Mesothelial cell of epicardium (in vitro differentiated cells): ENCODE measurements at places on chromosomes 12 and 14. TPM values are rescaled to one million over a fixed set of nuclear protein-coding genes. Genes with fewer than 3 reads are reported as not detected.

Gene SERPINA3
- total RNA-seq: 0.11 to 0.29 TPM in 2 of 3 replicates, not detected in the other

Gene CD27
- not detected in 3 replicates for total RNA-seq

Gene ETFBKMT
- 1.6 to 2.6 TPM (median 1.8 TPM) in 3 replicates for total RNA-seq

Gene KRT75
- total RNA-seq: not detected in 3 replicates

Gene KRT82
- not detected in 3 replicates for total RNA-seq

Gene NID2
- 103 to 124 TPM (median 120 TPM) in 3 replicates for total RNA-seq

Gene NANOG
- total RNA-seq: 0.32 to 0.58 TPM (median 0.42 TPM) in 3 replicates

Gene TAS2R20
- total RNA-seq: 3.8 to 5.0 TPM (median 4.8 TPM) in 3 replicates

Gene HOXC13
- 0.44 to 0.69 TPM (median 0.61 TPM) in 3 replicates for total RNA-seq

Gene ORAI1
- 9.8 to 10.3 TPM (median 9.8 TPM) in 3 replicates for total RNA-seq

GRCh38 chr12:81615026-81615588, 144.0 kb downstream of the PPFIA2 start:
- no peak for DNase-seq

- DNase-seq: no peak
Observed at GRCh38 chr12:122986258-122986871, 5.9 kb downstream of the ARL6IP4 start.

GRCh38 chr12:102542816-102543440, 62.6 kb upstream of the IGF1 start:
- DNase-seq: no peak

DNA sequence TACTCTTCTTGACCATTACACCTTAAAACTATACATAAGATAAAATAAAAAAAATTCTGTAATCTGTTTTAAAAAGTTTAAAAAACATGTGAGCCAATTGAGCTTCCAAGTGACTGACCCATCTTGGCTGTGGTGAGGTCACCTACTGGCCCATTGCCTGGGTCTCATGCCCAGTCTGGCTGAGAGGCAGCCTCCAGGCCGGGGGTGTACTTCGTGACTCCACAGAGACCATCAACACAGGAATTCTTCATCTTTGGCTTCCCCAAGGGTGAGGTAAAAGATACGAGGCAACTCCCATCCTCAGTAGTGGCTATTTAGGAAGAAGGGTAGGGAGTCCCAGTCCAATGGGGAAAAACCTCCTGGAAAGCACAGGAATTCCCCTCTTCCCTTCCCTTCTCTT, 113.2 kb downstream of the APAF1 start:
- DNase-seq: no peak

- DNase-seq: no peak
Observed at GRCh38 chr12:9750276-9751203, 10.2 kb downstream of the CD69 start.

DNA sequence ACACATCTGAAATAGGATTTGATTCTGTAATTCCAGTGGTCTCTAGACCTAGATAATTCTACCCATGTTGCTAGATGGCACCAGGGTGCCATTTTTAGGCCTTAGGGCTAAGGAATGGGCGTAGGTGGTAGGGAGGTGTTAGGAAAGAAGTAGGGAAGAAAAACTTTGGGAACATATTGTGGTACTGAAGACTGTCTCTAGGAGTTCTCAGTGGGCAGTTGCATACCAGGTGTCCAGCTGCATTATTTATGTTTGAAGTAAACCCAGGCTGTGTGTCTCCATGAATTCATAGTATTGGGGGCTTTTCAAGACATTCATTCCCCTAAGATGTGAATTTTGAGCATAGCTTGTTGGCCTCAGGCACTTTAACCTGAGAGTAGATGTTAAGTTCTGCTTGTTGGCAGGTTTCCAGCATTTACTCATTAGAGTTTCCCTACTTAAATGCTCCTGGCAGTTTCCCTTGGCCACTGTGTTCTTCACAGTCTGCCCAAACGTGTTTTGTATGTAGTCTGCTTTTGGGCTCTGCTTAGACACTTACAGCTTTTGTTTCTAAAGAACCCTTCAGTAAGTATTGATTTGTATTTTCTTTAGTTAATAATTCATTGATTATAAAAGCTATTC, 31.5 kb upstream of the CCT2 start:
- DNase-seq: no peak

DNA sequence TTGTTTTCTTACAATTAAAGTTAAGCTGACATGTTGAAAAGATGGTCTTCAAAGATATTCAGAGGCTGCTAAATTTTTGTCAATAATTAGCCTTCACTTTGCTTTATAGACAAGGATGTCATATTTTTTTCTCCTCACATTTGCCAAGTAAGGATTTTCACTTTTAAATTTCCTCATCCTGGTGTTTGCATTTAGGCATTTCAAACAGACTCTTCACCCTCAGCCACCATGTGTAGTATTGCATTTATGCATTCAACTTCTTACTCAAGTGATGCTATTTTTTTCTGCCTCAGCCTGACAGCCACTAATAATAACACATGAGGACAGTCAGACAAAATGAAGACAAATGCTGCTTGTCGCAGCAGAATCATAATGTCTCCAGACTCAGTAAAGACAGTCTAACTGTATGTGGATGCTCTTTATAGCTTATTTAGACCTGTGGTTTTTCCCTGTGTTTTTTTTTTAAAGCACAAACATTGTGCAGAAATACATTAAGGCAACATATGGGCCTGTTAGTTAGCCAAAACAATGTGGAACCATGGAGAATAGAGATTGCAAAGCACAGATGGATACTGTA, 481.5 kb downstream of the NPAS3 start:
- no peak for DNase-seq

- DNase-seq: no peak
Observed at GRCh38 chr14:89485264-89485663, 68.2 kb upstream of the FOXN3 start.

DNA sequence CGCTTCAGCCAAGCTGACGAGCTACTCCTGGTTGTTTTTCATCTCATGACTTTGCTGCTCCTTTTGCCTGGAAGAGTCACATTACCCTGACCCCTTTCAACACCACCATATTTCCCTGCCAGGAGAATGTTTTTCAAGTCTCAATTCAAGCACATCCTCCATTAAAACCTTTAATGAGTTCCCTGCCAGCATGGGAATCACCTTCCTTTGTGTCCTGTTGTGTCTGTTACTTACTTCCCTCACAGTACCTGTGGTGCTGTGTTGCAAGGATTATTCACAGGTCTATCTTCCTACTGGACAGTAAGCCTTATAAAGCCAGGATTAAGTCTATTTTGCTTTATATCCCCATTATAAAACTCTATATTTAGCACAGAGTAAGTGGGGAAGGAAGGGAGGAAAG, 13.6 kb upstream of the SLC35F4 start:
- DNase-seq: no peak

DNA sequence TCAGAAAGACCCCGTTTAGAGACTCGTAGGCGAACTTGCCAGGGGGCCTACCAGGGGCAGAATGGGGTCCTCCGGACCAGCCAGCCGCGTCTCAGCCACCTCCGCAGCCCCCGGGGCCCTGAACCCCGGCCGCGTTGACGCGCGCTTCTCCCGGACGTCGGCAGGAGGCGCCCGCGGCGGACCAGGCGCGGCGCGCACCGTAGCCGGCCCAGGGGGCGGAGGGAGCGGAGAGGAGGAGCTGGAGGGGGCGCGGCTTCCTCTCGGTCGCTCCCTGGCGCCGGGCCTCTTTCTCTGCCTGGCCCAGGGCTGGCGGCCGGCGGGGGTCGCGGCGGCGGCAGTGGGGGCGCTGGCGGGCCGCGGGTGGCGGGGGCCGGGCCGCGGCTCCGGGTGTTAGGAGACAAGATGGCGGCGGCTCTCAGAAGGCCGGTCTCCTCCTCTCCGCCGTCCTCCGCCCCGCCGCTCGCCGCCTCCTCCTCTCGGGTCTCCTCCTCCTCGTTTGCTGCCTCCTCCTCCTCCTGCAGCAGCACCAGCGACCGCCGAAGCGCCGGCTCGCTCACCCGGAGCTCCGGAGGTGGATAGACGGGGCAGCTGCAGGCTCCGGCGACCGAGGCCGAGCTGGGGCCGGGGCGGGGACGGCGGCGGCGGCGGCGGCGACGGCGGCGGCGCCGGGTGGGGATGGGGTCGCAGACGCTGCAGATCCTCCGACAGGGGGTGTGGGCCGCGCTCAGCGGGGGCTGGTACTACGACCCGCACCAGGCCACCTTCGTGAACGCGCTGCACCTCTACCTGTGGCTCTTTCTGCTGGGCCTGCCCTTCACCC, at the start of gene PCNX1:
Gene PCNX1, plus strand, starts transcription at position 284 of the 820 bp plus-strand sequence. Its CDS starts 392 bp downstream, at position 676.
- DNase-seq: peak; percentile 91

DNA sequence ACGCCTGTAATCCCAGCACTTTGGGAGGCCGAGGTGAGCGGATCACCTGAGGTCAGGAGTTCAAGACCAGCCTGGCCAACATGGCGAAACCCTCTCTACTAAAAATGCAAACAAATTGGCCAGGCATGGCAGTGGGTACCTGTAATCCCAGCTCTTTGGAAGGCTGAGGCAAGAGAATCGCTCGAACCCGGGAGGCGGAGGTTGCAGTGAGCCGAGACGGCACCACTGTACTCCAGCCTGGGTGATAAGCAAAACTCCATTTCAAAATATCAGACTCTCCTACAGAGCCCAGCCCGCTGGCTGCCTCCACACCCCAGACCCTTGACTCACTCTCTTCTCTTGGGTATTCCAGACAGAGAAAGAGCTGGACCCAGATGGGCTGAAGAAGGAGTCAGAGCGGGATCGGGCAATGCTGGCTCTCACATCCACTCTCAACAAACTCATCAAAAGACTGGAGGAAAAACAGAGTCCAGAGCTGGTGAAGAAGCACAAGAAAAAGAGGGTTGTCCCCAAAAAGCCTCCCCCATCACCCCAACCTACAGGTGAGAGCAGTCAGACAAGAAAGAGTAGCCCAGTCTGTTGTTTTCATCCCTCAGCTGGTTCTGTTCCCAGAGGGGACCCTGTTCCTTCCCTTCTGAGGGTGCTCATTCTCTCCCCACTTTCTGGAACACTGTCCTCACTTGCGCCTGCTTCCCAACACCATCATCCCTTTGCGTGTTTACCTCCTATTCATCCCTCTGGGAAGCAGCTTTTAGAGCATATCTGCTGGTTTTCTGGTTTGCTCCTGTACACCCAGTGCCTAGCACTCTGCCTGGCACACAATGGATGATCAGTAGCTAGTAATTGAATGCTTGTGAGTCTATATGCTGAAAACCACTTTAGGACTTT, 19.7 kb downstream of the AGAP2 start:
- DNase-seq: peak; percentile 25

DNA sequence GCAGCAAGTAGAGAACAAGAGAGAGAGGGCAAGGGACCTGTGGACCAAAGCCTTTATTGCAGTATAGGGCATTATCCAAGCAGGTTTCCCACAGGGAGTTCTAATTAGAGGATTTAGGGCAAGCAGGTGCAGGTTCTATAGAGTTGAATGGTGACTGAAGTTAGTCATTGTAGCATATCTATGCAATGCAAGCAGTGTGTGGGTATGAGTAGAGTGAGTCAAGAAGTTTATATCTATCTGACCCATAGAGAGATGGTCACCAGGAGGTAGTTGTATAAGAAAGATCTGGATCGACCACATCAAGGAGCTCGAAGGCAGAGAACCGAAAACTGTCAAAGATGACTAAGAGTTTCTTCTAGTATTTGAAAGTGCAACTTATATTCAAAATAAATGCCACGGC, 167.3 kb downstream of the PLCZ1 start:
- no peak for DNase-seq

DNA sequence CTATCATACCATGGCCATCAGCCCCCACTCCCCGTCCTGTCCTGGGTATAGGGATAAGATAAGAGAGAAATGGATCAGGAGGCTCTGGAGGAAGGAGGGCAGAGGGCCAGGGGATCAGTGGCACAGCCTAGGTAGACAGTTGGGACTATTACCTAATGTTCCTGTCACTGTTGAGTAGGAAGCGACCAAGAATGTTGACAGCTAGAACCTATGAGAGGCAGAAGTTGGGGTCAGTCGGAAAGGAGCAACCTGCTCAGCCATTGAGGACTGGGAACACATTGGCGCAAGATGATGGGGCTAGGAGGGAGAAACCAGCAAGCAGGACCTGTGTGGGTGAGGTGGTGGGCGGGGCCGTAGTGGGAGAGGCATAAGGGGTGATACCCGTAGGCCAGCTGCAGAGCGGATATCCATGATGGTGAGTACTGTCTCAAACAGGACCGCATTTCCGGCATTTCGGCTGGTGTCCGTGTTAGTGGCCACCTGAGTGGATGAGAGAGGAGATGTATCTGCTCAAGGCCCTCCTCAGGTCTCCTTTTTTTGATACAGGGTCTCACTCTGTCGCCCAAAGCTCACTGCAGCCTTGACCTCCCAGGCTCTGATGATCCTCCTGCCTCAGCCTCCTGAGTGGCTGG, 3.3 kb downstream of the AP1G2 start:
- no peak for DNase-seq

- DNase-seq: no peak
Observed at GRCh38 chr14:104427131-104427851, 152.3 kb upstream of the C14orf180 start.

GRCh38 chr12:106246891-106247673, 738 bp downstream of the CKAP4 start:
- peak; percentile 51 for DNase-seq

DNA sequence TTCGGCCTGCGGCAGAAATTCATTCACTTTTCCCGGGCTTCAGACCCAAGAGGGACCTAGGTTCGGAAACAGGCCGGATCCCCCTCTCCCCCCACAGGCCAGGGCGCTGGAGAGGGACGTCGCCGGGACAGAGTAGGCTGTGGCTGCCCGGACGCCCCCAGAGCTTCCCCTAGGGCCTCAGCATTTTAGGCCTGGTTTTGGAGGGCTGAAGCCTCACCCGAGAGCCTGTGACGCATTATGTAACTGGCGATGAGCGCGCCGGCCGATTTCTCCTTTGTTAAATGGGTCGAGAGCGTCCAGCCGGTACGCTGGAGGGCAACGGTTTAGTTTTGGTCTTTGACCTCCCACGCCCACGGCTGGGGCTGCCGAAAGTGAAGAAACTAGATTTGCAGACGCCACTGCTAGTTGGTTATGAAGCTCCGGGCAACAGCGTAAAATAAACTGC, 657 bp downstream of the PEBP1 start:
- DNase-seq: no peak

GRCh38 chr12:64286521-64286920, 64.4 kb upstream of the KICS2 start:
- no peak for DNase-seq

DNA sequence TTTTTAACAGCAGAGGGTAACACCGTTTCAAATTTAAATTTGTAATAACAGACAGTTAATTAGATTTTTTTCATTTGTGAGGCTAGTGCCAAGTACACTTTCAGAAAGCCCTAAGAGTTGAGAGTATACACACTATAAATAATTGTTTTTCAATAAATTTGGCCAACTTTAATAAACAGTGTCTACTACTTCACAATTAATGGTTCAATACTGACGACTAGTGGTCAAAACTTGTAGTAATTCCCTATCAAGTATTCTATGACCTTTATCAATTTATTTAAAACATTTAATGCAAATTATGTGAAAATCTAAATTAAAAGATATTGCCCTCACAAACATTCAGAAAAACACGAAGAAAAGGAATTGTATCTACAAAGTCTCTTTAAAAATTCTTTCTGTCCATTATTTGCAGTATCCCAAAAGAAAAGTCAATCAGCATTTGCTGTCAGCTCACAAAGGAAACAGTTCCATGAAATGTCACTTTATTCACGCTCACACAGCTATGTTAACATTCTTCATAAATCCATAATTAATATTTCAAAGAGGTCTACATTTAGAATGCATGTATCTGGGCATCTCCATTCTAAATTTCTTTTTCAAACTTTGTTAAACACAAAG, 91.2 kb downstream of the CEP128 start:
- no peak for DNase-seq
